Activated naive CD4-positive, alpha-beta T cell treated with anti-CD3 and anti-CD28 coated beads, Interleukin-2, amount 10 ng/mL, durations not matched to agents 7 days and 5 days (primary cell): ENCODE measurements at places on chromosomes 7 and 10.

GRCh38 chr10:45561952-45562351 lies 110.6 kb downstream of the ZFAND4 start:
- no peak for DNase-seq

GRCh38 chr7:82617156-82617555 lies 173.6 kb upstream of the CACNA2D1 start:
- DNase-seq, result no peak

- DNase-seq, result no peak
These were observed 28.6 kb downstream of the SEC61A2 start for GRCh38 chr10:12158111-12158510.

DNA sequence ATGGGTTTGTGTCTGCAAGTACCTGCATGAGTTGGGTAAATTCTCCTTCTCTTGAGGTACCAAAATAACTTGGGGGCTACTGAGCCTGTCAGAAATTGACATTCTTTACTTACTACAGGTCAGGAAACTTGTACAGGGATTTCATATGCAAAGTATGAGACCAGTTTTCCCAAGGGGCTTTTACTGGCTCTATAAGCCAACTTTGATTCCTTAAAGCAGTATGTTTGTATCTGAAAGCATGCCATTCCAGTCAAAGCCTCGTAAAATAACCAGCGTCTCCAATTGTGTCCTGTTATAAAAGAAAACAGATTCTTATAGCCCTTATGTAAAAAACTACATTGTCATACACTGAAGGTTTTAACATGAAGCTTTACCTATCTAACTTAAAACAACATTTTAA lies 90.2 kb downstream of the ZNF467 start:
- no peak for DNase-seq

DNA sequence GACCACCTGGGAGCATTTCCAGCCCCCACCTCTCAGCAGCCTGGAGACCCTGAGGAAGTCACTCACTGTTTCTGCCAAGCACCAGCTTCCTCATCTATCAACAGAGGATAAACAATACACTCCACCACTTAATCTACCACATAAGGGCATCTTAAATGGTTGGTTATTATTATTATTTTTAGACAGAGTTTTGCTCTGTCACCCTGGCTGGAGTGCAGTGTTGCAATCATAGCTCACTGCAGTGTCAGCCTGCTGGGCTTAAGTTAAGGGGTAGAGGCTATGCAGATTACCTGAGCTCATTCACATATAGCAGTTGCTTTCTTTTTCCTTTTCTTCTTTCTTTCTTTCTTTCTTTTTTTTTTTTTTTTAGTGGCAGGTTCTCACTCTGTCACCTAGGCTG lies 59.5 kb upstream of the ELN start:
- DNase-seq, result no peak

GRCh38 chr7:30648744-30649540 lies 33.3 kb downstream of the CRHR2 start:
- DNase-seq, result no peak

GRCh38 chr7:17408245-17408903 lies 109.9 kb downstream of the AHR start:
- no peak for DNase-seq

- DNase-seq, result no peak
These were observed 2.4 kb upstream of the VDAC2 start for GRCh38 chr10:75208181-75208580.

- no peak for DNase-seq
These were observed 73.5 kb downstream of the VOPP1 start for GRCh38 chr7:55498770-55499169.

DNA sequence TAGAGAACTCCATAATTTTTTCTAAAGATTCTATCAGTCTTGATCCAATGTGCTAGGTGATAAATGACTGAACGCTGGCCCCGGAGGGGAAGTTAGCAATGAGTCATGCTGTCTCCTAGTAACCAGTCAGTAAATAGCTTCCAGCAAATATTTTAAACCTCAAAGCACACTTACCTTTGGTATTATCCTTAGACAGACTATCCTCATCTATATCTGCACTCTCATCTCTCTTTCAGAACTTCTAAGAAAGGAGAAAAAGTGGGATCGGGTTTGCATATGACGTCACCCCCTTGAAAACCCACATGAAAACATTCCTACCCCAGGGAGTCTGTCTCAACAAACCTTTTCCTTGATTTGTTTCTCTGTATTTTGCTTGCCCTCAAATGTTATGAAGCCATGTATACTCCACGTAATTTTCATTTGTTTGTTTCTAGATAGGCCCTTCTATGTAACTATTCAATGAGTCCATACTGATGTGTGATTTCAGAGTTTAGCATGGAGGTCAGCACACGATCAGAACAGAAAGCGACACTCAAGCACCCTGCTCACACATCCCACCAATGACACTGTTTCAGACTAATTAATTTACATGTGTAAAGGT lies 174.9 kb upstream of the NRP1 start:
- DNase-seq, result no peak

DNA sequence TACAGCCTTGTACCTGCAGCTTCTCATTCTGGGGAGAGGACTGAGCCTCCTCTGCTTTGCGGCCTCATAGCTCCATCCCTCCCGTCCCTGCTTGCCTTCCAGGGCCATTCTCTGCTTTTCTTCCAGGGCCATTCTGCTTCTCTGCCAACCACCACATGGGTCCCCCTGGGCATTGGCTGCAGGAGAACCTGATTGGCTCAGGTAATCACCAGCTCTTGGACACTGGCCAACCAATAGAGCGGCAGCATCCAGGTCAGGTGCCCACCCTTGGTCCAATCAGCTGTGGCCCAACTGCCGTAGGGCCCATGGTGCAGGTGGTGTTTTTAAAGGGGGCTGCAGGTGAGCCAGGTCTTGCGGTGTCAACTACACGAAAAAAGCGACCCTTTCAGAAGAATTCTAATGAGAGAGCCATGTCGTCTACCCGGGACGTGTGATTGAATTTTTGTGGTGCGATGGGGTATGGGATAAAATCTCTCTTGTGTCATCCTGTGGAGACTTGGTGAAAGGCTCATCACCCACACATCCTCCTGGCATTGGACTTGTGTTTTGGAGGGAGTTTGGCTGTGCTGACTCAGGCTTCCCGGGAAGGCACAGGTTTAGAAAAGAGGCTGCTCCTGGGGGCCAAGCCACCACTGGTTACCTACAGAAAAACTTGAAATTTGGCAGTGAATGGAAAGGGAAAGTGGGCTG lies 46.0 kb upstream of the PODXL start:
- DNase-seq, result no peak

DNA sequence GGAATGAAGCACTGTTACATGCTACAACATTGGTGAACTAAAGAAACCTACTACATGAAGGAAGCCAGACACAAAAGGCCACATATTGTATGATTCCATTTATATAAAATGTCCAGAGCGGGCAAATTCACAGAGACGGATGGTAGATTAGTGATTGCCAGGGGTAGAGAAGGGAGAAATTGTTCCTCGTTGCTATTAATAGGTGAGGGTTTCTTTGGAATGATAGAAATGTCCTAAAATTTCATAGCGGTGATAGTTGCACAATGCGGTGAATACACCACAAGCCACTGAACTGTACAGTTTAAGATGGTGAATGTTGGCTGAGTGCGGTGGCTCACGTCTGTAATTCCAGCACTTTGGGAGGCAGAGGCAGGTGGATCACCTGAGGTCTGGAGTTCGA lies 29.0 kb downstream of the DENND2A start:
- DNase-seq, result no peak

- no peak for DNase-seq
These were observed 14.7 kb upstream of the BMS1 start for GRCh38 chr10:42767906-42768305.

DNA sequence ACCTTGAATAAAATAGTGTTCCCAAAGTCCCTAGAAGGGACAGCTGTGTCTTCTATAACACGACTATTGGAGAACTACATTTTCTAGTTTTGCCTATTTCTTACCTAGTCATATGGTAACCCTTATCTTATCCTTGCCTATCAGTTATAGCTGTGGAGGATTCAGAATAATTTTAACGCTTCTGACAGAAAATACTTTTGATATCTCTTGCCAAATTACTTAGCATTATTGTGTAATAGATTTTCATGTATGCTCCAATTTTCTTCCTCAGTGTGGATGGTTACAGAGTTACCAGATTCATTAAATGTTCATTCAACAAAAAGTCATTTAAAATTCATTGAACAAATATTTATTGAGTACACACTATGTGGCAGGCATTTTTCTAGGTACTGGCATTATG lies 34.6 kb upstream of the LSM8 start:
- DNase-seq, result no peak

GRCh38 chr7:157568770-157569584 lies 232.2 kb downstream of the DNAJB6 start:
- DNase-seq, result peak; percentile 80

- DNase-seq, result no peak
These were observed 23.9 kb downstream of the CACUL1 start for GRCh38 chr10:118730756-118731456.

DNA sequence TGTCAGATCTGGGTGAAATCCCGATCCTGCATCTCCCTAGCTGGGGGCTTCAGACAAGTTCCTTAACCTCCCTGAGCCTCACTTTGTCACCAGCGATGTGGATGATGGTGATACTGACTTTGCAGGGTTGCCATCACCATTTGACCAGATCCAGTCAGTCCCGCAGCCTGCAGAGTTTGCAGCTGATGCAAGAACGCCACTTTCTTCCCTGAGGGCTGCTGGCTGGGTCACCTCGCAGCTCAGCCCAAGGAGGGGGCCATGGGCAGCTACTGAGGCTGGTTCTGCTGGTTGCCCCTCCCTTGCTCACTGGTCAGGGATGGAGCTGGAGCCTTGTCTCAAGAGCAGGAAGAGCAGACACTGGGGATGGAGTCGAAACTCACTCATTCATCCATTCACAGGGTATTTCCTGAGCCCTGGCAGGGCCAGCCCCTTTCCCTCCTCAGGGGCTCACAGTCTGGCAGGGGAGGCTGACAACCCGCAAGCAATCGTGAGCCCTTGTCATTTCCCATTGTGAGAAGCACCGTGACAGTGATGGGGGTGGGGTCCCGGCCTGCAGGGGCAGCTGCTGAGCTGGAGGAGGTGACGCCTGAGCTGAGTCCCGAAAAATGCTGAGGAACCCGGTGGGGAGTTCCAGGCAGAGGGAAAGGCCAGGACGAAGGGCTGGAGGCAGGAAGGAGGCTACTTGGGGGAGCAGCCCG lies 111.1 kb upstream of the TCF7L2 start:
- DNase-seq, result no peak

DNA sequence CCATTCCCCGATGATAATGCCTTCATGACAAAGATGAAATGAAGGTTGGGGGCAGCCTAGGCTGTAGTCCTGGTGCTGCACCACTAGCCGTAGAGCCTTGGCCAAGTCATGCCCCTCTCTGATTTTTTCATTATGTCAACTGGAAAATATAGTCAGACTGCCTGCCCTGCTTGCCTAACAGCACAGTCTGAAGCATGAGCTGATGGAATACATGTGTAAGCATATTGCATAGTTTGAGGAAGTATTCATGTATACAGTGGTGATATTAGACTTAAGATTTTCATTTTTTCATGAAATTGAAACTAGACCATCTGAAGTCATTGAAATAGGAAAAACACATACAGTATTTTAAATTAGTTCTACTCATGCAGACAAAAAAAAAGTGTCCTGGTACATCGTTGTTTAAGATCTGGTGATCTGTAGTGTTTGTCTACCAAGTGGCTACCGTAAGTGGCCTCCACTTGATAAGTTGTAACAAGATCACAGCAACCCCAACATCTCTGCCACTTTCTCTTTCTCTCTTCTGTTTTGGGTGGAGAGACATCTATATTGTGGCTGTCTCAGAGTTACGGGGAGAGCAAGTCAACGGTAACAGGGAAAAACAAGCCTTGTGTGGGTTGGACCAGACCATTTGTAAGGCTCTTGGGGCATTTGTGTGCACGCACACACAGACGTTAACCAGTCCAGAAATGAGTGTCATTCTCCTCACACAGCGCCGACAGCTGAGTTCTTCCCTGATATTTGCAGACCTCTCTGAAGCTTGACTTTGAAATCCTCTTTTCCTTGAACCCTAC lies 716.6 kb upstream of the GALNT17 start:
- no peak for DNase-seq

DNA sequence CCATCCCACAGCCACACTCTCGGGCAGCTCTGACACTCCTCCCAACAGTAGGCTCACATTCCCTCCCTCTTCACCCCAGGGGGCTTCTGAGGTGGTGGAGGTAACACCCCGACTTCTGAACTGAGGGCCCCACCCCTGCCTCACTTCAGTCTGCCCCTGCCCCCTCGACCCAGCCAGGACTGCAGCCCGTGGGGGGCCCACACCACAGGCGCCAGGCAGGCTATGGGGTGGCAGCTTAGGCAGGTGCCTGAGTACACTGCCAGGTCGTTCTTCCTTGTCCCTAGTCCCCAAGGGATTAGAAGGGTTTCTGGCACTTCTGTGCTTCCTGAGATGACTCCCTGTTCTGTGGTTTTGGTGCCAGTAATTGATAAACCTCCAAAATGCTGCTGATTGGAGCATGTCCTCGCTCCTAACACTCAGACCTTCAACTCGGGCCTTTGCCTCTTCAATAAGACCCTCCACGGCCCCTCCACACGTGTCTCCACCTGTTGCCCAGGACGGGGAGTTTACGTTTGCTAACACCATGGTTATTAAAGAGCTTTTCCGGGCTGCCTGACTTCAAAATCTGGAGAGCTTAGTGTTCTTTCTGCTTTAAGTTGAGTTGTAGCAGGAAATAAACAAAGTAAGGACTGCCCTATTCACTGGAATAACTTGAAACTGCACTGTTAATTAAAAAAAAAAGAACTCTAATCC lies 23.8 kb upstream of the LARP4B start:
- DNase-seq, result no peak

DNA sequence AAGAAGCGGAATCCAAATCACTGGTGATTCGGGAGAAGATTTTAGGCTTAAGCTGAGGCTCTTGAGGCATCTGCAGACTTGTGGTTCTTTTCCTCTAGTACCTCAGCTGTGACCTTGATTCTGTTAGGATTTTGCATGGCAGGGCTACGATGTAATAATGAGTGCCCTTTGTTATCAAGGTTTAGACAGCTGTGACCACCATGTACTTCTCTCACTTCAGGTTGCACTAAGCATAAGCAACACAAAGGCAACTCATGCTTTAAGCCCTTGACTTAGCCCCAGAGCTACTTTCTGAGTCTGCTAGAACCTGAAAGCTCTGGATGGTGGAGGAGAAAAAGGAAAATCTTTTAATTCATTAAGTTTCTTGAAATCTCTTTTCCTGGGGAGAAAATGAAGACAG lies 1052.3 kb upstream of the PHF14 start:
- DNase-seq, result no peak

DNA sequence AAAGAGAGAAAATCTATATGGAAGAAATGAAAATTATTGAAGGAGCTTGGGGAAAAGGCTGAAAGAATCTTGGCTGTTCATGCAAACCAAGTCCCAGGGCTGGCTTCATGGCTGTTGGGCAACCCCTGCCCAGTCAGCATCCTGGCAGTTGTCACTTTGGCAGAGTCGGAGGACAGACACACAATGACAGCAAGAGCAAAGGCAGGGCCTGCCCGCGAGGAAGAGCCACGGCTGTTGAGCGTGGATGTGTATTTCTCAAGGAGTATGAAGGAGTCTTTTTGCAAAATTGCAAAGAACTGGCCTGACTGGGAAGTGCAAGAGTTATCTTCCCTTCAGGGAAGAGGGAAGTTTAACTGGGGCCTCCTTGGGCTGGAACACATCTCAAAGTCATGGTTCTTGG lies 11.7 kb downstream of the PTPRE start:
- DNase-seq, result no peak

GRCh38 chr10:79444199-79445119 lies 965 bp downstream of the ZCCHC24 start:
- peak; percentile 71 for DNase-seq

GRCh38 chr7:136062625-136063325 lies 85.6 kb upstream of the MTPN start:
- DNase-seq, result no peak
